ENCODE measurements at places on chromosomes 16 and 17.
A peak's percentile ranks its signal among the peaks of the same experiment; 100 is the strongest.

- no peak for DNase-seq
These were observed 504.9 kb upstream of the HSBP1 start for GRCh38 chr16:83302853-83303252.

DNA sequence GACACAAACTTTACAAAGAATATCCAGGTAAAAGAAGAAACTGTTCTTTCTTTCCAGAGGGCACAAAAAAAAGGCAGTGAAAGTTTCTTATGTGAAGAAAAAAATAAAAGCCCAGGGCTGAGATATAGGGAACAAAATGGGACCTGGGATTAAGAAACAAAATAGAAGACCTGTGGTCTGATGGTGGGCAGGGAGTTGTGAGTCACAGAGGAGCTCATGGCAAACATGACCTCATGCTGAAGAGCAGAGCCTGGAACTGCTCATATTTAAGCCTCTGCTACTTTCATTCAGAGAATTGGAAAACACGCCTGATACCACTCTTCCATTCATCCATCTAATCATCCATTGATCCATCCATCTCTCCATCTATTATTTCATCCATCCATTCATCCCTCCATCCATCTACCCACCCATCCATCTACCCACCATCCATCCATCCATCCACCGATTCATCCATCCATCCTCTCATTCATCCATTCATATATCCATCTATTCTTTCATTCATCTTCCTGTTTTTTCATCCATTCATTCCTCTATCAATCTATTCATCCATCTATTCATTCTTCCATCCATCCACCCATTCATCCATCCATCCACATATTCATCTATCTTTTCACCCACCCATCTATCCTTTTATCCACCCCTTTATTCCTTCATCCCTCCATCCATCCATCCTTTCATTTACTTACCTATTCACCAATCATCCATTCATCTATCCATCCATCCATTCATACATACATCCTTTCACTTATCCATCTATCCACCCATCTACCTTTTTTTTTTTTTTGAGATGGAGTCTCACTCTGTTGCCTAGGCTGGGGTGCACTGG is 30.0 kb downstream of the WFDC1 start:
- no peak for DNase-seq

- no peak for DNase-seq
These were observed 105.0 kb downstream of the C16orf78 start for GRCh38 chr16:49478616-49479015.

- DNase-seq = peak; percentile 57
These were observed 184.8 kb upstream of the ZFHX3 start for GRCh38 chr16:73232555-73233328.

- DNase-seq = no peak
These were observed 32.9 kb upstream of the SKAP1 start for GRCh38 chr17:48462946-48463345.

DNA sequence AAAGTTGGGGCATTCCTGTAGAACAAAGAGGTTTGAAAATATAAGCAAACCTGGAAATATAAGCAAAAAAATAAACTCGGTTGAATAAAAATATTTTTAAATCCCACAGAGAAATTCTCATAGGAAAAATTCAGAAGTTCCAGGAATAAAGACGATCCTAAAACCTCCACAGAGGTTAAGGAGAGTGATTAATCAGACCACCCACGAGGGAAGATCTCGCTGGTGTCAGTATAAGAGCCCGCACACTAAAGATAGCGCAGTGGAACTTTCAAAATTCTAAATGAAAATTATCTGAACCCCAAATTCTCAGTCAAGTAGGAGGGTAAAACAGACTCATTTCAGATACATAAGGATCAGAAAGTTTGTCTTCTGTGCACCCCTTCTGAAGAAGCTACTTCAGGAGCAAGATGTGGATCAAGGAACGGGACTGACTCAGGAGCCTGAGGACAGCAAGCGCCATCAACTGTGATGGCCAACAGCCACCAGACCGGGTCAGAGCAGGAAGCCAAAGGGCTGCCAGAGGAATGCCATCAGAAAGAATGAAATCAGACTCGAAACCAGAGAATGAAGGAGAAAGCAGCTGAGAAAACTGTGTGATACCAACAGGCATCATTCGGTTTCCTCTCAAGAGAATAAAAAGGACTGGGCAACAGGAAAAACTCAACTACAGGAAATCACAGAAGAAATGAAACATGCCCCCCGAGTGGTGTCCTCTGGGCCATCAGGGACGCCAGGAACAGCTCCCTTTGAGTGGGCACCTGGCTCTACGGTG is 66.9 kb downstream of the CYTH1 start:
- no peak for DNase-seq

GRCh38 chr16:30481381-30481780 is 8.8 kb downstream of the ITGAL start:
- DNase-seq = no peak
